ENCODE measurements at places on chromosomes 2 and 18. TPM values are rescaled to one million over a fixed set of nuclear protein-coding genes. Genes with fewer than 3 reads are reported as not detected.

The INSIG2 gene
- total RNA-seq: 12.1 TPM

The TMEM178A gene
- 0.10 TPM for total RNA-seq

The SERPINB8 gene
- 11.7 TPM for total RNA-seq

The TUBB8B gene
- total RNA-seq: not detected

The REG3G gene
- not detected for total RNA-seq

The RAMP1 gene
- not detected for total RNA-seq

The CFAP53 gene
- 0.33 TPM for total RNA-seq

The ST3GAL5 gene
- total RNA-seq: 37.1 TPM

The HOXD13 gene
- 0.24 TPM for total RNA-seq

The MARCHF4 gene
- total RNA-seq: 62.0 TPM

The ADAM23 gene
- total RNA-seq: 10.0 TPM

The HNMT gene
- 0.28 TPM for total RNA-seq

The SLC4A5 gene
- total RNA-seq: 0.40 TPM

The EML6 gene
- 1.8 TPM for total RNA-seq

The TXNDC2 gene
- total RNA-seq: 0.38 TPM

The MEIS1 gene
- 1.5 TPM for total RNA-seq

The STAT4 gene
- 3.5 TPM for total RNA-seq

The EPAS1 gene
- total RNA-seq: 112 TPM

All from A549 treated with DMSO at 1 μM for 4 hours (cell line).